Prostate gland (tissue), 2 donors: ENCODE measurements at places on chromosomes 12 and 14. TPM values are rescaled to one million over a fixed set of nuclear protein-coding genes. Genes with fewer than 3 reads are reported as not detected.
A peak's percentile ranks its signal among the peaks of the same experiment; 100 is the strongest.

- H3K27me3 ChIP-seq, result no peaks in the 10 kb centered on the region
- no peak overlapping the region for H3K27ac ChIP-seq
- no peaks in the 10 kb centered on the region for H3K4me1 ChIP-seq
- H3K4me3 ChIP-seq, result no peak overlapping the region
- H3K36me3 ChIP-seq, result no peaks in the 10 kb centered on the region
These were observed 99.2 kb downstream of the EML1 start for GRCh38 chr14:99892406-99892805.

DNA sequence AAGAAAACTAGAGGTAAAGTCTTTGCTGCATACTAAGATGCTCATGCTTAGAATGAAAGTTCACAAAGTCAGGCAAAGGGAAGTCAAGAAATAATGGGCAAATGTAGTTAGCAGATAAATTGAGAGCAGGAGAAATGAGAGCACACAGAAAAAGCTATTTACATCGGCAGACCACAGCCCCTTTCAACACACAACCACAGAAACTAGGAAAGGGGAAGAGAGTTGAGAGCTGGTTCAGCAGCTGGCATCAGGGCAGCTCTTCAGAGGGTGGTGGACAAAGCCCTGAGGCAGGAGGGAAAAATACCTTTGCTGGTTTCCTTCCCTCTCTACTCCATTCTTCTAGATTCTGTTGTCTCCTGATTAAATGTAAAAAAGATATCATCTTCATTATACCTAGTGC lies 95.4 kb upstream of the ANO4 start:
- no peaks in the 10 kb centered on the region for H3K36me3 ChIP-seq
- no peaks in the 10 kb centered on the region for H3K4me1 ChIP-seq
- H3K4me3 ChIP-seq, result no peak overlapping the region
- no peak for DNase-seq
- H3K27ac ChIP-seq, result no peak overlapping the region

DNA sequence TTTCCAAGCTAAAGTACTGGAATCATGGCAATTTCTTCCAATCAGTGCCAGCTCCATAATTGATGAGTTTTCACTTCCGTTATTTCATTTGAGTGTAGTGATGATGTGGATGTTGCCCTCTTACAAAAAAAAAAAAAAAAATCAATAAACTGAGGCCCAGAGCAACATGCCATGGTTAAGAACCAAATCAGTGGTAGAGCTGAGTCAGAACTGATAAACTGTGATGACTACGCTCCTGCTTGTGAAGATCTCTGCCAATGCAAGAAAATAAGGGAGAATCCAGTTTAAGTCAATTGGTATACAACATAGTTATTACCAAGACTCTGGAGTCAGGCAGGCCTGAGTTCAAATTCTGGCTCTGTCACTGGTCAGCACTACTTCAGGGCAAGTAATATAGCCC lies 102.7 kb downstream of the GPR135 start:
- H3K36me3 ChIP-seq, result peaks cover 4% of the 10 kb centered on the region
- no peak for DNase-seq
- peaks cover 5% of the 10 kb centered on the region for H3K4me1 ChIP-seq
- no peaks in the 10 kb centered on the region for H3K27me3 ChIP-seq
- H3K27ac ChIP-seq, result no peak overlapping the region

DNA sequence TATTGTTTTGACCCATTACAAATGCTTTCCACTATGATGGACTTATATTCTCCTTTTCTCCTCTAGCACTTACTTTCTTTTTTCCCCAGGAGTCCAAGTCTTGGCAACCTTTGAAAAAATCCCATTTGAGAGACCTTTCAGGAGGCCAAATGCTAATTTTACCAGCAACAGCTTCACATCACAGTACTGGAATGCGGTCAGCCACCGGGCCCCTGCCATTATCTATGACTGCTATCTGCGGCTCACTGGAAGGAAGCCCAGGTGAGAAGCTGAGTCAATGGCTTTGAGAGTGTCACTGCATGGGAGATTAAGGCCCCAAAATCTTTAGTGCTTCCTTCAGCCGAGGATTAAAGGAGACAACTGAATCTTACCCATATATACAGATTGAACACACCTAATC lies 64.2 kb downstream of the ERGIC2 start:
- no peaks in the 10 kb centered on the region for H3K27me3 ChIP-seq
- H3K27ac ChIP-seq, result no peak overlapping the region
- H3K36me3 ChIP-seq, result no peaks in the 10 kb centered on the region

DNA sequence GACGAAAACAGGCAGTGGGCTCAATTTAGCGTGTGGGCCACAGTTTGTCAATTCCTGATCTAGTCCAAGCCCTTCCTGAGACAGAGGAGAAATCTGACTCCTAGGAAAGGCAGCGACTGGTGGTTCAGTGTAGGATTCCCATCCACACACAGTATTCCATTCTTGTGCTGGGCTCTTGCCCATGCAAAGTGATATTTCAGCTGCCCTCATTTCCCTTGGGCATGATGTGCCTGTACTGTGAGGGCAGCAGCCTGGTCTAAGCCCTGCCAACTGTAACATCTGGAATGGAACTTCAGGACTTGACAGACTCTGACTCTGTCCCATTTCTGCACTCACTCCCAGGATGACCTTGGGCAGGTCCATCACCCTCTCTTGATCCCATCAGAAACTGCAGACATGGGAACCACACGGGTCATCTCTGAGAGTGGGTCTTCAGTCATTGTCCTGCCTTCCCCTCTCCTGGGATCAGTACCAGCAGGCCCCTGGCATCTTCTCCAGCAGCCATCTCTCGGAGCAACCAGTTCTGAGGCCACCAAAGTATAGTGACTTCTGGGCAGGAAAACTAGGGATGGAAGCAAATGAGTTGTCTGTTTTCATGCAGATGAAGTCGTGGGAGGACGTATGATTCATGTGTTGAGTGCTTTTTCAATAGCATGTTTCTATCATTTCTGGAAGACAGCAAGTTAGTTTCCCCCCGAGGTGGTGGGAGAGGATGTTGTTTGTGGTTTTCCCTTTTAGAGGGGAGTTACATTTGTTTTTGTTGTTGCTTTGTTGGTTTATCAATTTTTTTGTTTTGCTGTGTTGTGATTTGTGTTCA lies 54.2 kb upstream of the BCL2L14 start:
- DNase-seq, result no peak
- no peak overlapping the region for H3K4me3 ChIP-seq
- H3K4me1 ChIP-seq, result no peaks in the 10 kb centered on the region
- no peaks in the 10 kb centered on the region for H3K27me3 ChIP-seq

DNA sequence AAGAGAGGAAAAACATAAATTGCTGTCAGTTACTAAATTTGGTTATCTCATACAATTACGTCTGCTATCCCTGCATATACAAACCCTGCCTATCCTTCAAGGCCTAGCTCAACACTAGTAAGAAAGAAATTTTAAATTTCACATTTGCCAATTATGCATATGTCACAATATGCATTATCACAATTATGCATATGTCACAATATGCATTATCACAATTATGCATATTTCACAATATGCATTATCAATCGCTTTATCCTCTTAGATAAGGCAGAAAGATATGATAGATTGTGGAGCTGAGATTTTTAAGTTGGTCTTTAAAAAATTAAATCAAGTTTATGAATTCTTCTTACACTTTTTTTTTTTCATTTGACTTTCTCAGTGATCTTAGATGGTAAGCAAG lies 195.0 kb upstream of the ABCD2 start:
- H3K36me3 ChIP-seq, result no peaks in the 10 kb centered on the region
- no peak for DNase-seq
- H3K27ac ChIP-seq, result no peak overlapping the region
- H3K27me3 ChIP-seq, result no peaks in the 10 kb centered on the region
- no peak overlapping the region for H3K4me3 ChIP-seq

DNA sequence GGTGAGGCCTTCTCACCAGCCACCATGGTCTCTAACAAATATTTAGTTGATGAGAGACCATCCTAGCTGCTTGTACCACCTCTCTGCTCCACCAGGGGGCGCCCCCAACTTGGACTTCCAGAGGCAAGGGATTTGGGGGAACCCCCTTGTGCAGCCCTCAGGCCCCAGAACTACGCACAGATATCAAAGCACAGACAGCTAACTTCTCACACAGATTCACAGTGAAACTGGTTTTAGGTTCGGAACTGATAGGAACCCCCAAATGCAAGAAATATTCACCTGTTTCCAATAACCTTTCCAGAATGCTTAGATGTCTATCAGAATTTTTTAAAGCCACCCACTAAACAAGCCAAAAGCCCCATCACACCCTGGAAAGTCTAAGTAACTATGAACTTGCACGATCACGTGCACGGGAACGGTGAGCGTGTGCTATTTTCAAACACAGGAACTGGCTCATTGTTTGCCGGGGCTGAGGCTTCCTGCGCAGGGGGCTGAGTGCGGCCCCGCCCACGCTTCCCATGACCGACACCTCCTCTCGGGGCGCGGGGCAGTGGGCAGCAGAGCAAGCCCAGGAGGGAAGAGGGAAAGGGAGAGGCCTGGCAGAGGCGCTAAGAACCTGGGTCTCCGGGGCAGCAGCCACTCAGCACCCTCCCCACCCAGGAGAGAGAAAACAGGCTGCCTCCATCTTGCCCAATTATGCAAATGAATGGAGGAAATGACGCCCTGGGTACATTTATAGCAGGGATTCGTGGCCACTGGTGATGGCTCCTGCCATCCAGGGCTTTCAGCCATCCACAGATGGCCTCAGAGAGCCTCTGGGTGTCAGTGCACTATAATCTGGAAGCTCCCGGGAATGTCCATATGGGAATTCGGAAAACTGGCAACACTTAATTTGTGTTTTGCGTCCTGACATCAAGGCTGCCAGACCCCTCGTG lies 79.4 kb upstream of the GPR68 start:
- no peaks in the 10 kb centered on the region for H3K36me3 ChIP-seq
- DNase-seq, result peak; percentile 85
- no peaks in the 10 kb centered on the region for H3K27me3 ChIP-seq
- no peaks in the 10 kb centered on the region for H3K4me1 ChIP-seq
- H3K27ac ChIP-seq, result peak overlapping the region; percentile 18
- no peak overlapping the region for H3K4me3 ChIP-seq

- H3K27me3 ChIP-seq, result no peaks in the 10 kb centered on the region
- H3K4me3 ChIP-seq, result no peak overlapping the region
- DNase-seq, result no peak
- H3K4me1 ChIP-seq, result no peaks in the 10 kb centered on the region
- H3K27ac ChIP-seq, result no peak overlapping the region
These were observed 35.0 kb downstream of the ERH start for GRCh38 chr14:69363055-69363454.

DNA sequence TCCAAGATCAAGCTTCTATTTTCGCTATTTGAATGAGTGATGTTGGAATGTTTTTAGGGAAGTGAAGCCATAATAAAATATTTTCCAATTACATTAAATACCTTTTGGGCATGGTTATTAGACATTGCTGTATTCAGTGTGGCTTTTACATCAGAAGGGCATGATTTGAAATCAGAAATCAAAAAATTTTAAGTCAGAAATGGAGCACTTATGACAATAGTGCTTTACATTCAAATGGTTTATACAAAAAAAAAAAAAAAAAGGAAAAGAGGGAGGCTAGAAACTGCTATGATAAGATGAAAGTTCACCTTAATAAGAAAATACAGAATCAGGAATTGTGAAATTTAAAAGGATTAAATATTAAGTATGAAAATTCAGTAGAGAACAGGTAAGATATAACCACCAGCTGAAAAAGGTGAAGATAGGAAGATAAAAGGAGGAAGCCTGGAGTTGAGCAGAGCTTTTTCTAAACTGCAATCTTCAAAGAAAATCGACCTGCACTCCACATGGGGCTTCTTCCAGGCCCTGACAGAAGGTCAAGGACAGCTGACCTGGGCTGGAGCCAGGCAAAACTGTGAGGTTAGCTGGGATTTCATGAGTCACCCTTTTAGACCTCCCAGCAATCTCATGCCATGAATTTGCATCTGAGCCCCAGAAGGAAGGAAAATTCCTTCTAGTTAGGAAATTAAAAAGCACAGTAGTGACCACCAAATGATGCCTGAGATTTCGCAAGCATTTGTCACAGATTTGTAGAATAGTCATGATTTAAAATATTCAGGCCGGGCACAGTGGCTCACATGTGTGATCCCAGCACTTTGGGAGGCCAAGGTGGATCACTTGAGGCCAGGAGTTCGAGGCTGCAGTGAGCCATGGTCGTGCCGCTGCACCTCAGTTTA lies 23.4 kb upstream of the BMP4 start:
- H3K27ac ChIP-seq, result no peak overlapping the region
- H3K36me3 ChIP-seq, result no peaks in the 10 kb centered on the region
- no peak overlapping the region for H3K4me3 ChIP-seq

DNA sequence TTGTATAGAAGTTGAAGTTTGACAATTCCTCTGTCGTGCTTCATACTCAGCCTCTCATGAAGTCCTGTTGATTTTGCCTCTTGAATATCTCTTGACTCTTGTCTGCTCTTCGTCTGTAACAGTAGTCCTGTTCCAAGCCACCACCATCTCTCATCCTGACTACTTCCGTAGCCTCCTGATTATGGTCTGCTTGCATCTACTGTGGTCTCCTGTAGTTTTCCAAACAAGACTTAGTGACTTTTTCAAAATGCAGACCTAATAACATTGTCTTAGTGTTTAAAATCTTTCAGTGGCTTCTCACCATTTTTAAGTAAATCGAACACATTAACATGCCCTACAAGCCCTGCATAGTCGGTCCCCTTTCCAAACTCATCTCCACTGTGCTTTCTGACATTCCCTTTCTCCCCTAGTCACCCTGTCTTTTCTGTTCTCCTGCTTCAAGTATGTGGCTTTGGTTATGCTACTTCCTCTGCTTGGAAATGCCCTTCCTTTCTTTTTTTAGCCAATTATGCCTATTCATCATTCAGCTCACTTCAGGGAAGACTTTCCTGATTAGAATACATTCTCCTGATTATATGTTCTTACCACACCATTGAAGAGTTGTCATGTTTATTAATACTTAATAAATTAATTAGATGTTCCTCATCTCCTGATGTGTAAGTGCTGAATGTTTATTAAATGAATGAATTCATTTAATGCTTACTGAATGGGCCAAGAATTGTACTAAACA lies 2.0 kb downstream of the SCYL2 start:
- DNase-seq, result no peak
- no peaks in the 10 kb centered on the region for H3K36me3 ChIP-seq
- no peaks in the 10 kb centered on the region for H3K27me3 ChIP-seq

GRCh38 chr12:39344926-39345325 lies 98.0 kb downstream of the KIF21A start:
- no peaks in the 10 kb centered on the region for H3K4me1 ChIP-seq
- DNase-seq, result no peak
- no peak overlapping the region for H3K27ac ChIP-seq
- no peaks in the 10 kb centered on the region for H3K36me3 ChIP-seq
- H3K4me3 ChIP-seq, result no peak overlapping the region

DNA sequence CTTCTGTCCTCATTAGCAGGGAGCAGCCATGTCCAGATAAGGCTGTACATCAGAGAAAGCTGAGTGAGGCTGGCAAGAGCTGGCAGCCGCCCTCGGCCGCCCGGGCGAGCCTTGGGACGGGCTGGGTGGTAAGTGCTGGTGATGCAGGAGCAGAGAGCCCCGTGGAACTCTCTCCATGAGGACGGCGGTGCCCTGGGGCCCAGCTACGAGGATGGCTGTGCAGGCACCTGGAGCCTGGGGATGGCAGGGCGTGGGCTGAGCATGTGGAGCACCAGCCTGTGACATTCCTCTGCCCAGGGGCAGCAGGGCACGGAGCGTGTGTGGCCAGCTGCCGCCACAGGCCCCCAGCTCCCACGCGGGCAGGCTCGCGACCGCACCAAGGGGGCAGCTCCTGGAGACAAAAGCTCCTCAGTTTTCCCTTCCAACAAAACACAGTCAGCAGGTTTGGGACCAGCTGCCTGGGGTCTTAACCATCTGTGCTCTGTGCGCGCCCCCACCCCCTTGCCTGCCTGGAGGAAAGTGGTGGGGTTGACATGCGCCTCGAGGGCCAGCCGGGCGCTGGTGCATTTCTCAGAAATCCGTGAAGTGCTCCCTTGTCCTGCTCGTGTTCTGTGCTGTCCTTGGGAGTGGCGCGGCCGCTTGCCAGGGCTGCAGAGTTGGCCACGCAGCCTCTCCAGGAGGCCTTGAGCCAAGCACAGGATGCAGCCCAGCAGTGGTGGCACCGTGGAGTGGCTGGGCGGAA lies 21.4 kb downstream of the PACS2 start:
- H3K27ac ChIP-seq, result no peak overlapping the region
- no peaks in the 10 kb centered on the region for H3K27me3 ChIP-seq
- no peak overlapping the region for H3K4me3 ChIP-seq
- H3K36me3 ChIP-seq, result no peaks in the 10 kb centered on the region

SLC35F4 gene
- total RNA-seq, result 2.4 TPM
